ENCODE measurements at places on chromosomes 3 and 15.

GRCh38 chr15:93948726-93949125 lies 282.6 kb upstream of the MCTP2 start:
- DNase-seq: no peak

GRCh38 chr3:5186089-5186857 lies 1.2 kb upstream of the EDEM1 start:
- DNase-seq: no peak

GRCh38 chr3:196629228-196629627 lies 10.3 kb upstream of the NRROS start:
- no peak for DNase-seq

DNA sequence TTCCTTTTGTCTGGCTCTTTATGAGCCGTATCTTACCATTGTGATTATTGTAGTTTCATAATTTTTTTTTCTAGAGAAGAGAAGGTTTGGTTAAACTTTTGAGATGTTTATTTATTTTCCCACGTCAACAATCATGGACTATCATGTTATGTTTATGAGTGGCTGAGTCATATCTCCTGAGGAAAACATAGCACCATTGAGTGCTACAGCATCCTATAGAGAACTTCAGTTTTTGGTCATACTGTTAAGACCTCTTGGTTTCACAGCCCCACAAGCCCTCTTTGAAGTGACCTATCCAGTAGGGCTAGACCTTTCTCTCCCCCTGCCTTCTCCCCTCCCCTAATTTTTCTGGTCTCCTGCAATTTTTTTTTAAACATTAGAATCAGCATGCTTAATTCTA lies 20.8 kb downstream of the PIK3CA start:
- DNase-seq: no peak

DNA sequence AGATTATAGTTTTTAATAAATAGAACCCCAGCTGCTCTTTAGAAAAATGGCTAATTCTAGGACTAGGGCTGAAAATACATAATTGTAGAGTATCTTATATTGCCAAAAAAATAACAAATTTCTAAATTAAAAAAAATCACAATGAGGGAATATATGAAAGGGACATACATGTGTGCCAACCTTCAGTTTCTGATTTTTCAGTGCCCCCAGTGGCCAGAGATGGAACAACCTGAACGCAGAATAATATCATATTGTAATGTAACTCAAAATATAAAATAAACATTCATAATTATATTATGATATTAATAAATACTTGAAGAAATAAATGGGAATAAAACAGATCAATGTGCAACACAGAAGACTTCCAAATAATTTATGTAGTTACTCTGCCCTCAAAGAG lies 460.5 kb downstream of the ZNF385D start:
- DNase-seq: no peak

DNA sequence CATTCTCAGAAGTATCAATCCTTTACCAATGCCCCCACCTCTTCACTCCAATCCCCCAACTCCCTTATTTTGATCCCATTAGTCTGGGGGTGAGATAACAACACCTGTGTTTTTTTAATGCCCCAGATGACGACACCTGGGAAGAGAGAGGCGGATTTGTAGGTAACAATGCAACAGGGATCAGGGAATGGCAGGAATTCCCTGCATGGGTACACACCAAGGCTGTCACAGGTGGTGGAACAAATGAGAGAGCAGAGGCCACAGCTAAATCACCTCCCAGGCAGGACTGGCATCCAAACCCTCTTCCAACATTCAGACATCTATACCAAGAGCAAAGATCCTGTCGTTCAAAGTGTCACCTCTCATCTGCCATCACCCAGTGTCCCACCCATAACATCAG lies 319.2 kb upstream of the TRIM42 start:
- DNase-seq: no peak

- no peak for DNase-seq
These were observed 20.9 kb downstream of the HACD3 start for GRCh38 chr15:65551183-65551582.

GRCh38 chr3:82581350-82581749 lies 819.9 kb upstream of the GBE1 start:
- DNase-seq: no peak

- peak; percentile 40 for DNase-seq
These were observed 51.2 kb upstream of the ULK4 start for GRCh38 chr3:42012935-42013690.

DNA sequence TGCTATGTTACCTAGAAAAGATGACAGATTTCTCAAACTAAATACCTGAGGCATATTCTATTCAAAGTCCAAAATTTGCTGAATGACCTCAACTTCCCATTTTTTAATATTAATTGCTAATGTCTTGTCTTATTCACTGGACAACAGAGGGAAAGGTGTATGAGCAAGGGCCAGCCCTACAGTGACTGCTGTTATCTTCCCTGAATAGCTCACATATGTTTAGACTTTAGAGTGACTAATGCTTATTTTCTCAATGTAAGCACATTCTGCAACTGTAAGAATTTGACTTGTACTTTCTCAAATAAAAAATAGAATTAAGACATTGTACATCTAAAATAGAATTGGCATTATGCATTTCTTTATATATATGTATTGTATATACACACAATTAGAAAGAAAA lies 26.5 kb upstream of the AADACL2 start:
- DNase-seq: no peak

- DNase-seq: no peak
These were observed 146.9 kb upstream of the RARB start for GRCh38 chr3:25281041-25281731.

DNA sequence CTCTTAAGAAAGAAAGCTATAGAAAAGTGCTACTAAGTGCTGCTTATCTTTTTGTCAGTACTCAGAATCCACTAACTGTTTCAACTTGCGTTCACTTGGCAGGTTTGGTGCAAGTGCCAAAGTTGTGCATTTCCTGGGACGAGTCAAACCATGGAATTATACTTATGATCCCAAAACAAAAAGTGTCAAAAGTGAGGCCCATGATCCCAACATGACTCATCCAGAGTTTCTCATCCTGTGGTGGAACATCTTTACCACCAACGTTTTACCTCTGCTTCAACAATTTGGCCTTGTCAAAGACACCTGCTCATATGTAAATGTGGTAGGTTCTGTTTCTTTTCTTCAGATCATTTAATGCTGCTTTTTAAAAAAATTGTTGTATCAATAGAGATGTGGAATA lies 32.6 kb downstream of the GYG1 start:
- DNase-seq: no peak

DNA sequence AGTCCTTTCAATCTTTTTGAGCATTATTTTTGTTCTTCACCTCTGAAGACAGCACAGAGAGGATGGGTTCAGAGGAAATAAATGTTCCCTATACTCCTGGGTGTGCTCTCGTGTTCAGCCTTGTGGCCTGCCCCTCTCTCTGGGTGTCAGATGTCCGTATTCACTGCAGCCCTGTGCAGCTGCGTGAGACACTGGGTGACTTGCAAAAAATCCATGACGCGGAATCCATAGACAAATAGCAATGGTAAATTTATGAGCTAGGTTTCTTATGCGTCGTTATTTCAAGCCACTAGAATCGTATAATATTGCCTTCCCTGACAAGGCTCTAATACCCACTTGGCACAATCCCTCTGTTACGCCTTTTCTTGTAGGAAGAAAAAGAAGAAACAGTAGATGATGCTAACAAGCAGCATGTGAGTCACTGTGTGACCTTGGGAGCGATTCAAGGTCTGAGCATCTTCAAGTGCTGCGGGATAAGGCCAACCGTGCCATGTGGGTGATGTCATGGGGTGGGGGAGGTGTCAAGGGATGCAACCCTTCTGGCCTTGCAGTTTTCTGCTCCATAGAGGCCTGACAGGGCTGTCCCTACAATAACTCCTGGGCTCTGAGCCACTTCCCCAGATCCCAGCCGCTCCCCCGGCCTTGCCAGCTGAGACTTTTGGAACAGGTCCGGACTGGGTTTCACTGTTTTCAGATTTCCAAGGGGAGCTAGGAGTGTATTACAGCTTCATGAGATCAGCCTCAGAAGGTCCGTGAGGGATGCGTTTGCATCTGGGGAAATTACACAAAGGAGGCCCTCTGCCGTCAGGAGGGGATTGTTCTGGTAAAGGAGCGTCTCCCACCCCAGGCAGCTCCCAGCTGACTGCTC lies 47.6 kb upstream of the POMGNT2 start:
- DNase-seq: no peak

DNA sequence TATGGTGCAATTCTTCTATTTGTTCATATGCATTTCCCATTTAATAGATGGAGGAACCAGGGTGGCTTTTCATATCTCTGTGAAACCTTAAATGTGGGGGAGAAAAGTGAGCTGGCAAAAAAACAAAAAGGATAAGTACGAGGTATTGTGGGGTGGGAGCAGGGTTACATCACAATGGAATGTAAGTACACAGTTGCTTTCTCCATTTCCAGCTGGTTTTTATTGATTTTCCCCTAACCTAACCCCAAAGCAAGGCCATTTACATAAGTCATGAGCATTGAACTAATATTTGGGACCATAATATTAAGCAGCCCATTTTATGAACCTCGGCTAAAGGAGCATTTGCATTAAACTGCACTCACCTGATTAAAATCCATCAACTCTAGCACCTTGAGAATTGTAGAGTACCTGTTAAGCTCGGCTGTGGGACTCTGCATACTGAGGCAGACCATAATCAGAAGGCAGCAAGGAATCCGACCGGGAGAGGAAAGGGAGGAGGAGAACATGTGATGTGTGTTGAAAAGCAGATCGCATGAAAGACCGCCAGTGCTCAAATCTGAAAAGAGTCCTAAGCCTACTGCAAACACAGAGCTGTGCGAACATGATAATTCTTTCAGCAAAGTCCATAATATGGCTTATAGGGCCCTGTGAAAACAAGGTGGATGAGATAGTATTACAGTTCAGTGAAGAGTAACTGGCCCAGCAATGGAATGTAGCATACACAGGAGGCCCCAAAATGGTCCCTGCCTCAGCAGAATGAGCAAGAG lies 513.4 kb downstream of the FHIT start:
- DNase-seq: no peak

GRCh38 chr3:144756704-144757440 lies 785.2 kb downstream of the DIPK2A start:
- DNase-seq: no peak

GRCh38 chr3:78878011-78878410 lies 889.8 kb downstream of the ROBO1 start:
- DNase-seq: no peak

DNA sequence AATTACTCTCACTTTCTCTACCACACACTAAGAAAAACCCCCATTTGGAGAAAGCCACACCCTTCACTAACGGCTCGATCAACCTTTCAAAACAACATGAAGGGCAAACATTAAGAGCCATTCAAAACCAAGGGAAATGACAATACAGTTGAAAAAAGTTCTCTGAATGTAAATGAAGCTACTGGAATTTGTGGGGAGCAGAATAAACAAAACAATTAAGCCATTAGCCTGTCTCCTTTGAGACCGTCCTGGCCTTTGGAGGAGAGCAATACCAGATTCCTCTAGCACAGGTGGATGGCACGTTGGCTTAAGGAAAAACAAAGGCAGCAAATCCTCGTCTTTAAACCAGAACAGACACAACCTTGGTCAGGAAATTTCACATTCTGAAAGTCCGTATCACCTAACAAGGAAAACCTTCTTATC lies 18.7 kb downstream of the MYO1E start:
- DNase-seq: no peak

DNA sequence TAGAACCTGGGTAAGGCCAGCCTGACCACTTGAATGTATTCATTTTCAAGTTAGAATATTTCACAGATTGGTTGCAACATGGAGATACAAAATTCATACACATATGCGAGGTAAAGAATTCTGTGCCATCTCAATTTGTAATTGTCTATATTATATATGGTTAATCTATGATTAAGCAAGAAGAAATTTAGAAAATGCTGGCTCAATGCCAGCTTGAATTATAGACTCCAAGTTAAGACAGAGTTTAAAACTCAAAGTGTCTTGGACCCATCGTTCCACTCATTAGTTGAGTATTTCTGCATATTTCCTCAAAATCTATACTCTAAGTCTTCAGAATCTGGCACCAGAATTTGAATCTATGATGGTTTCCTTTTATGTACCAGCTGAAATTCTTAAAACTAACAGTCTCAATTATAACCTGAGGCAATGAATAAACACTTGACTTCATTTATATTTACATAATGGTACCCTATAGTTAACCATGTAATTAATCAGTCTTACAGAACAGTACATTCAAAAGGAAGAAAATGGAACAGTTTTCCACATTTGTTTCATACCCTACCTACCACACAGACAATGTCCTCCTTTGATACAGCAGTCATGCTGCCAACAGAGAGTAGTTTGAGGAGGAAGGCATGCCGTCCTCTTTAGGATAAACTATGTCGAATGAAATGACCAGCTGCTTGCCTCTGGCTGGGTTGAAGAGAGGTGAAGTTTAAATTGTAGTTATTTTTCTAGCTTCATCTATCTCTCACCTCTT lies 95.7 kb downstream of the CD47 start:
- DNase-seq: no peak

- no peak for DNase-seq
These were observed 5.2 kb downstream of the CDV3 start for GRCh38 chr3:133578548-133579191.

DNA sequence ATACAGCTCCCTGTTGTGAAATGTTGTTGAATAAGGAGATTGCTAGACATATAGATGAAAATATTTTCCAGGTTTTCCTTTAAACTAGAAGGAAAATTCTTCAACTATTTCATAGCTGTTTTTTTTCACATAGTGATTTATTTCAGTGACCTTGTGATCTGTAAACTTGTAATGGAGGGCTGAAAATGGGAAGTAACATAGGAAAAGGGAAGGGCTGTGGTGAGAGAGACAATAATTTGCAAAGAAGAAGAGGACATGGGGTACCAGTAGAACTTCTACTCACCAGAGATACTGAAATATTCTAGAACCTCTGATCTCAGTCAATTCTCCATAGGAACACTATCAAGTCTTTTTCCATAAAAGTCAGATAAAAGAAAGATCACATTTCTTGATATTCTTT lies 60.4 kb downstream of the PLS1 start:
- DNase-seq: no peak

- no peak for DNase-seq
These were observed 34.8 kb upstream of the CTSH start for GRCh38 chr15:78979456-78980320.

- DNase-seq: no peak
These were observed 25.0 kb downstream of the LSM3 start for GRCh38 chr3:14203521-14204079.

DNA sequence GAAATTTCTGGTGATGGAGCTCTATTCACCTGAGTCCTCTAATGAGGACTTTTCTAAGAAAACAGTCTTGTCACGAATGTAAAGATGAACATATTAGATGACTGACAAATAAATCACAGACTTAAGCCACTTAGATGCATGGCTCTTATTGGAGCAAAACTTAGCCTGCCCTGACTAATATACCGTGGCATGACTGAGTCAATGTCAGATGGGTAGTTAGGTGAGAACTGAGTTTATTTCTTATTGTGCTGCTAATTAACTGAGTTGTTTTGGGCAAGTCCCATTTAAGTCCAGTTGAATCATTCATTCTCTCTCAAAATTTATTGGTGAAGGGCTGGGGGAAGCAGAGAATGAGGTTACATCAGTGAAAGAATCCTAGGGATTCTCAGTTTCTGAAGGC lies 459.8 kb downstream of the MCTP2 start:
- DNase-seq: no peak

GRCh38 chr15:63953524-63953923 lies 92.8 kb downstream of the DAPK2 start:
- no peak for DNase-seq

GRCh38 chr15:67444100-67444499 lies 76.8 kb upstream of the C15orf61 start:
- DNase-seq: no peak
